ENCODE measurements at places on chromosomes 7 and 10.

DNA sequence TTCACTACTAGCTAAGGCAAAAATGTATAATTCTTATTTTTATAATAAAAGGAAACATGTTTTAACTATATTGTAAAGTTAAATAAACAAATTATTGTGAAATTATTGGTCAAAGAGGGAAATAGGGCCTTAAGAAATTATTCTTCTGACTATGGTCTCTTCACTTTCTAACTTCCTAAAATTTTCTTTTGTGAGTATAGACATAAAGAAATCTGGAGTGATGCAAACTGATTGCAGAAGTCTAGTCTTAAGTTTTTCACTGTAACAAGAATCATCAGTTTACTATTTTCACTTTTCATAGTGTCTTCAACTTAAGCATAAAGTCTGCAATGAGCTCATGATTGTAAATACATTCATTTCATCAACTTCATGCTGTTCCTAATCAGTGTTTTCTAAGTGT is 525.4 kb downstream of the TFEC start:
- no peak for DNase-seq

DNA sequence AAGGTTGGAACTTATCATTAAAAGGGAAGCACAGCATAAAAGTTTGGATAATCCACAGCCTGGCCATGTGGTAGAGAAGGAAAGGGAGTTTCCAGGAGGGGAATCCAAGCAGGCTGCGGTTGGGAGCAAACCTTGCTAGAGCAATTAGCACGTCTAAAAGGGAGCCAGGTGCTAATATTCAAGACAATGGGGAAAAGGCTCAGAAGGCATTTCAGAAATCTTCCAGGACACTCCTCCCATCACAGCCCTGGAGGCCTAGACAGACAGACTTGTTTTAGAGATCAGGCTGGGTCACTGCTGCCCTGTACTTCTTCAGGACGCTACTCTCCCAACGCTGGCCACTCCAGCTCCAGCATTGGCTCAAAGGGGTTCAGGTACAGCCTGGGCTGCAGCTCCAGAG is 96.2 kb upstream of the KAT6B start:
- no peak for DNase-seq

- DNase-seq, result no peak
Observed at GRCh38 chr7:74292757-74293576, 3.8 kb downstream of the CLIP2 start.

DNA sequence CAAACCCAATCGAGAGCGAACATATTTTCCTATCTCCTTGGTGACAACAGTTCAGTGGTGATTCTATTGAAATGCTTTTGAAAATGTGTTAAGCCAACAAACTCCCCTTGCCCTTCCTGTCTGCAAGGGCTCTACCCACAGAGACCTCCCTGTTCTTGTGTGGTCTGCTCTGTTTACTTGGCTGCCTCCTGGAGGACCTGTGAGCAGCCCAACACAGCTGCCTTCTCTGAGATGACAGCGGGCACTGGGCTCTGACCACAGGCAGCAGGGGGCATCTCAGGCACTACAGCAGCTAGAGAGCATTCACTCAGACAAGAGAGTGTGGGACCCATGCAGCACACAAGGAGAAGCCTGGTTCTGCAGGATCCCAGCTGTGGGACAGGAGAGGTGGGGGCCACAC is 416.4 kb downstream of the TCERG1L start:
- no peak for DNase-seq

DNA sequence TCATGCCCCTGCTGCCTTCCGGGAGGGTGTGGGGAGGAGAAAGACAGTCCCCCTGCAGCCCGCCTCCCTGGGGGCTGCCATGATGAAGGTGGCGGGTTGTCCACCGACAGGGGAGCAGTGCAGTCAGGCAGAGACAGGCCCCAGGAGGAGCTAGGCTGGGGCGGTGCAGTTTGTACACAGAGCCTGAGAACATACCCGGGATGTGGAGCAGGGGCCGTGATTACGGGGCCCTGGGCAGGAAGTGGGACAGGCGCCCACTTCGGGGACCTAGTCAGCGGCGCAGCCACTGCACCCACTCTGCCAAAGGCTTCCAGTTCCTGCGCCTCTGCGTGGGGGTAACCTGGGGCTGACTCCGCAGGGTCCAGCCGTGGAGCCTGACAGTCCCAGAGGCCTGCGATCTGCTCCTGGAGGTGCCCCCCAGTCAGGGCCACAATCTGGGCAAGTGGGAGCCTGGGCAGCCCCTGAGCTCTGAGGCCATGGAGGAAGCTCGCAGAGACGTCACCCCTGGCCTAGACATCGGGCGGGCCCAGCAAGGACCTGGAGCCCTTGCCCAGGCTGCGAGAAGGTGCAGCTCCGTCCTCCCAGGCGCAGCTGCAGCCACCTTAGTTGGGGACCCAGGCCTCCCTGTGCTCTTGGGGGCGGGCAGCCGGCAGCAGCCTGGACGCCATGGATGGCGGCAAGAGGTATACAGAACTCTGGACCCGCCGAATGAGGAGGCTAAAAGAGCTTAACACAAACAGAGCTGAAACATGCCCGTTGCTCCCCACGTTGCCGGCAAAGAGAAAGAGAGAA is 1356.8 kb downstream of the XPNPEP1 start:
- DNase-seq, result no peak

- DNase-seq, result no peak
Observed at GRCh38 chr10:35577926-35578617, 27.1 kb upstream of the GJD4 start.

- DNase-seq, result no peak
Observed at GRCh38 chr7:110875346-110875745, 215.6 kb upstream of the LRRN3 start.

- no peak for DNase-seq
Observed at GRCh38 chr7:128705891-128706333, 33.2 kb upstream of the CALU start.

DNA sequence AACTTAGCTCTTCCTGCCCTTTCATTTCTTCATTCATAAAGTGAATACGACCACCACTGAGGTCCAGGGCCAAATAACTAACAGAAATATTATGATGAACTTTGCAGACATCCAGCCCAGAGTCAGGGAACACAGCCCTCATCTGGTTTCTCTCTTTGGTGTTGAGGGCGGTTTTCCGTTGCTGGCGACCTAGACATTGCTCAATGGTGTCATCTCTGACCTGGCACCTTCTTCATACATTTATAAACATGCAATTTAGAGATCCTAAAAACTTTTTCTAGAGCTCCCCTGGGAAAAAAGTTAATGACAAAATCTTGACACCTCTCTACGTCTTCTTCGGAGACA is 324 bp upstream of the TET1 start:
- DNase-seq, result no peak

GRCh38 chr7:114450431-114450830 is 35.8 kb downstream of the FOXP2 start:
- DNase-seq, result no peak

GRCh38 chr7:114047889-114048288 is 129.1 kb upstream of the PPP1R3A start:
- no peak for DNase-seq

DNA sequence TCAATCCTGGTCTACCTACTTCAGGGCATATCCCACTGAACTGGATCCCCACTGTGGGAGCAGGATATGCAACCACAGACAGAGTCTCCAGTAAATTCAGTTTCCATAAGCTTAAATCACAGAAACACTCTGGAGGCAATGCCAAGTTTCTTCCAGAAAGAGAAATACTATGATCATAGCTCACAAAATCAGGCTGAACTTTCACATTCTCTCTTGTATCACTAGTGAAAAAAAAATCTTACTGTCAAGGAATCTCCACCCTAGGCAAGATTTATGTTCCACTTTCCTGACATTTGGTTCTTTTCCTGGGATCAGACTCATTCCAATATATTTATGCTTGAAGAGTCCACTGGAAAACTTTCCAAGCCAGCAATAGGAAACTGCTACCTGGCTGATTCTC is 749.0 kb downstream of the SUGCT start:
- no peak for DNase-seq

DNA sequence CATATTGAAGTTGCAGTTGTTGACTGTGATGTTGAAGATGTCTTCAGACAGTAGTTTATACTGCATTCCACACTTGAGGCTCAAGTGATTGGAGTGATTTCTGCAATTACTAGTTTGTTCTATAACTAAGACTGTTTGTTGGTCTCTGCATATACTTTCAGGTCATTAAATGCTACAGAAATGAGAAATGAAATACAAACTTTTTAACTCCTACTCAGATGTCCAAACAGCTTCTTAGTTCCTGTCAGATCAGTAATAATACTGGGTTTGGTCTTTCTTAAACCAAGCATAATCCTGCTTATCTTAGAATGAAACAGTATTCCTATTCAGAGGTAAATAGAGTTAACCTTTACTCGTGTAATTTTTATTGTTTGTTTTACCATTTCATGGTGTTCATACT is 115.9 kb downstream of the CCNY start:
- no peak for DNase-seq

- DNase-seq, result no peak
Observed at GRCh38 chr10:73589563-73590126, 1.5 kb downstream of the USP54 start.

GRCh38 chr10:21552638-21553037 is 18.6 kb downstream of the MLLT10 start:
- no peak for DNase-seq

DNA sequence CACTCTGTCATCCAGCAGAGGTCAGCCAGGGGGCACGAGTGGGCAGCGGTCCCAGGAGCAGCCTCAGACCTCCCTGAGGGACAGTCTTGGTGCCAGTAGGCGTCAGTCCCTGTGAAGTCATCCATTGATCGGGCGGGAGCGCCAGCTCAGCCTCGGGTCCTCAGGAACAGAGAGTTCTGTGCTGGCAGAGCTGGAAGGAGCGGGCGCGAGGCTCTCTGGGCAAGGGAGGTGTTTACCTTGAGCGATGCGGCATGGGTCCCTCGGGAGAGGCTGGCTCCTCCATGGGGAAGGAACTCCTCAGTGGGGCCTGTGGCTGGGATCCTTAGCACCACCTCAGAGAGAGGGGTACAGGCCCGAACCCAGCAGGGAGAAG is 101.1 kb upstream of the PPIF start:
- no peak for DNase-seq

- no peak for DNase-seq
Observed at GRCh38 chr10:23310404-23310803, 34.2 kb downstream of the C10orf67 start.

- no peak for DNase-seq
Observed at GRCh38 chr10:3030765-3031164, 36.6 kb upstream of the PFKP start.
